ENCODE measurements at places on chromosomes 4 and X. TPM values are rescaled to one million over a fixed set of nuclear protein-coding genes. Genes with fewer than 3 reads are reported as not detected.
A peak's percentile ranks its signal among the peaks of the same experiment; 100 is the strongest.

- DNase-seq, result peak; percentile 0
These were observed 212.7 kb downstream of the SH3BGRL start for GRCh38 chrX:81414630-81415029.

DNA sequence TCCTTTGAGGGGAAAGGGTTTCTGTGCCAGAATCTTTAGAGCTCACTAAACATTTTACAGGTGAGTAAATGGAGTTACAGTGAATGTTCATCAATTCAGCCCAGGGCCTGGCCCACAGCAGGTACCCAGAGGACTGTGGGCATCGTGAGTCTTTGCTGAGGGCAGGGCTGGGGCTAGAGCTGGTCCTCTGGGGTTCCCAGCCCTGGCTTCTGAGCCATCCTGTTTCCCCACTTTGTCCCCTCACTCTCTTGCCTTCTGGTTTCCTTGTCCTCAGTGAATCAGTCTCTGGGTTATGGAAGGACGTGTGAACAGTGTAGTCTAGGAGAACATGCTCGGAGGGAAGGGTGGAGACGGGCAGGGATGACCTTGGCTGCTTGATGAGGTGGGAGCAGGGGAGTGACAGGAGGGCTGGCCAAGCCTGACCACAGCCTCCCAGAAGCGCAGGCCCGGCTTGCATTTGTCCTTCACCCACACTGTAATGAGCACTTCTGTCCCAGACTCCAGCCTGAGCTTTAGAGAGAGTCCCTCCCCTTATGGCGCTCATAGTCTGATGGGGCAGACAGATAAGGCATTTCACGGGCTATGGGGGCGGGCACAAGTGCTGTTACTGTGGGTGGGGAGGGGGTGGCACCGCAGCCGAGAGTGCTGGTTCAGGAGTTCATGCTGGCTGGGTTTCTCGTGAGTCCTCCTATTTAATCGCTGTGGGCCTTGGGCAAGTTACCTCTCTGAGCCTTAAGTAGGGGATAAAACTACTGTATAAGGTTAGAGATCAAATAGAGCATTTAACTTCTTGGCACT, 17.3 kb downstream of the TBC1D14 start:
- peak; percentile 69 for DNase-seq

DNA sequence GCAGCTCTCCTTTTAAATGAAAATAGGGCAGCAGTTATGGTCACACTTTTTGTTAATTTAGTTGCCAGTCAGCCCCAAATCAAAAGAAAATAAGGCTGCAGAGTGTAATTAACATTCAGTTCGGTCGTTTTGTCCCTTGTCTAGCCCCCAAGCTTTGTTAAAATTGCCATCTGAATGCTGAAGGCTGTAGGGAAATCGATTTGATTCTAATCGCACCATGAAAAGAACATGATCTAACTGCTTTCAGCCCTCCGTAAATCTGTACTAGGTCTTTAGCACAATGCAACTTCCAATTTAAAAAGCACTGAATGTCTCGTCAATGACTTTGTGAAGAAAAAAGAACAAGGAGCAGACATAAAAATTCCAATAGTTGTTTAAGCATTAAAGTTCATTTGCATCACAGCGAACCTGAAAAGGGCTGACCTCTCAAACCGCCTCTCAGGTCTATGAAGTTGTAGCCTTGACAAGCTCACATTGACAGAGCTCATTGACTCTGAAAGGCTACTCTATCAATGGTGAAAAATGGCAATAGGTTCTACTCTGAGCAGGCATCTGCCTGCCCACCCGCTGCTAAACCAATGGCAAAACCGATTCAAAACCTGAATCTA, 48.9 kb downstream of the CHIC2 start:
- no peak for DNase-seq

DNA sequence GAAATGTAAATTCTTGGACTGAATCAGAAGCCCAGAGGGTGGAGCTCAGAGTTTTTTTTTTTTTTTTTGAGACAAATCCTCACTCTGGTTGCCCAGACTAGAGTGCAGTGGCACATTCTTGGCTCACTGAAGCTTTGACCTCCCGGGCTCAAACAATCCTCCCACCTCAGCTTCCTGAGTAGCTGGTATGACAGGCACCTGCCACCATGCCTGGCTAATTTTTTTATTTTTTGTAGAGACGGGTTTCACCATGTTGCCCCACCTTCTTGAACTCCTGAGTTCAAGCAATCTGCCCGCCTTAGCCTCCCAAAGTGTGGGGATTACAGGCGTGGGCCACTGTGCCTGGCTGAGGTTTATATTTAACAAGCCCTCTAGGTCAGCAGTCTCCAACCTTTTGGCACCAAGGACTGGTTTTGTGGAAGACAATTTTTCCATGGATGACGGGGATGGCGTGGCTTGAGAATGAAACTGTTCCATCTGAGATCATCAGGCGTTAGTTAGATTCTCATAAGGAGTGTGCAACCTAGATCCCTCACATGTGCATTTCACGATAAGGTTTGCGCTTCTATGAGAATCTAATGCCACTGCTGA, 76.7 kb downstream of the FHIP1A start:
- peak; percentile 77 for DNase-seq

NSUN7 gene
- total RNA-seq, result 2.1 TPM

GRCh38 chrX:105273326-105273725, 52.8 kb upstream of the TEX13A start:
- DNase-seq, result no peak

OPHN1 gene
- total RNA-seq, result 12.5 TPM

PIN4 gene
- 14.1 TPM for total RNA-seq

CXCL11 gene
- total RNA-seq, result 1.2 TPM

DNA sequence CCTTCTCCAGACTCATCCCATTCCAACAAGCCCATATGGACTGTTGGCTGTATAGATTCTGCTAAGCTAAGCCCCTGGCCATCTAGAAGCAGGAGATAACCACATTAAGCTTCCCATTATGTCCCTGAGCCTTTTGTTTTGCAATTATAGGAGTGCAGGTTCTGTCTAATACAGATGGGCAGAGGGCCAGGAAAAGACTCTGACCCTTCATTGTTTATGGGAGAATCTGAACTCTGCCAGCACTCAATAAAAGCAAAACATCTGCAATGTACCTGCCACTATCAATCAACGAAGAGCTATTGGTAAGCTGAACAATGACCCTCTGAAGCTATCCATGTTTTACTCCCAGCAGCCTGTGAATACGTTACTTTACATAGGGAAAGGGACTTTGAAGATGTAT, 207.3 kb upstream of the CLNK start:
- no peak for DNase-seq

DNA sequence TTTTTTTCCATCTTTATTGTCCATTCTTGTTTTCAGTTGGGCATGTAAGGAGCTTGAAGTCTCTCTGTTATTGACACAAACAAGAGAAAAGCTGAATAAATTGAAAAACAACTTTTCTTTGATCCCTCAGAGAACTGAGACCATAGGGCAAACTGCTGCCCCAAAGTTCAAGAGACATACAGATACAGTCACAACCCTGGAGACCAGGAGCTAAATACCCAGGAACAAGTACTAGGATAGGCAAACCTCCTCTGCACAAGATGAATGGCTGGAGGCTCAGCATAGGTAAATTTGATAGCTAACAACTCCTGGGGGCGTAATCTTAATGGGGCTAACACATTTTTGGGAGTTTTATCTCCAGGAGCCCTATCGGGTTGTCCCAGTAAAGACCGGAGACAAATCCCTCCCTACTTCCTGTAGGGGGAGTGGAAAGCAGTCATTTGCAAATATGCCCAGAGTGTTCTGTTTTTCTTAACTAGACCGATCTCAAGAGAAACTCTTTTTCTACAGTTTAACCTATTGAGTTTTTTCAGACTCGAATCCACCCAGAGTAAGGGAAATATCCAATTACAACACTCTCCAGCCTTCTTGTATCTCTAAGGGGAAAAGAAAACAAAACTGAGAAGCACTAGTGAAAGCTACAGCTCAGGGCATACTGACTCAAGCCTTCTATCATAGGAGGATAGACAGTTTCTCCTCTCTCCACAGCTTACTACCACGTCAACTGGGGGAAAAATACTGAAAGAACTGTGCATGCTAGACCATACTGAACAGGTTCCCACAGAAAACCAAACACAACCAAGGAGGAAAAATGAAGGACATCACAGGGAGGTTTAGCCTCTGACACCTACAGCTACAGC, 23.1 kb downstream of the MAGEA8 start:
- peak; percentile 30 for DNase-seq

- DNase-seq, result no peak
These were observed 28.2 kb upstream of the CEP135 start for GRCh38 chr4:55920571-55920970.

TEC gene
- 6.1 TPM for total RNA-seq

DNA sequence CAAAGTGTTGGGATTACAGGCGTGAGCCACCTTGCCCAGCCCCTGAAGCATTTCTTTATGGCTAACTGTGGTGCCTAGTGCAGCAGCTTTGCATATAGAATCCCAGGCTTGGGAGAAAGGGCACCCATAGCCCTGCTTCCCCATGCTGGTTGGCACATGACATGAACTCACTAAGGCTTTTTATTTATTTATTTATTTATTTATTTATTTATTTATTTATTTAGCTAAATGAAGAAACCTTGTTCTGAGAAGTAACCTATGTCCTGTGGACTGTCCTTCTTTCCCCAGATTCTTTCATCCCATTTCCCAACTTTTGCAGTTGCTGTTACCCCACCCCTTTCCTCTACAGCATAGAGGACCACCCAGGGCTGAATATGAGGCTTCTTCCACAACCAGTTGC, 1.9 kb upstream of the GJB1 start:
- no peak for DNase-seq

NKRF gene
- 16.6 TPM for total RNA-seq

SYTL5 gene
- under 0.01 TPM for total RNA-seq

GLRA3 gene
- not detected for total RNA-seq

DNA sequence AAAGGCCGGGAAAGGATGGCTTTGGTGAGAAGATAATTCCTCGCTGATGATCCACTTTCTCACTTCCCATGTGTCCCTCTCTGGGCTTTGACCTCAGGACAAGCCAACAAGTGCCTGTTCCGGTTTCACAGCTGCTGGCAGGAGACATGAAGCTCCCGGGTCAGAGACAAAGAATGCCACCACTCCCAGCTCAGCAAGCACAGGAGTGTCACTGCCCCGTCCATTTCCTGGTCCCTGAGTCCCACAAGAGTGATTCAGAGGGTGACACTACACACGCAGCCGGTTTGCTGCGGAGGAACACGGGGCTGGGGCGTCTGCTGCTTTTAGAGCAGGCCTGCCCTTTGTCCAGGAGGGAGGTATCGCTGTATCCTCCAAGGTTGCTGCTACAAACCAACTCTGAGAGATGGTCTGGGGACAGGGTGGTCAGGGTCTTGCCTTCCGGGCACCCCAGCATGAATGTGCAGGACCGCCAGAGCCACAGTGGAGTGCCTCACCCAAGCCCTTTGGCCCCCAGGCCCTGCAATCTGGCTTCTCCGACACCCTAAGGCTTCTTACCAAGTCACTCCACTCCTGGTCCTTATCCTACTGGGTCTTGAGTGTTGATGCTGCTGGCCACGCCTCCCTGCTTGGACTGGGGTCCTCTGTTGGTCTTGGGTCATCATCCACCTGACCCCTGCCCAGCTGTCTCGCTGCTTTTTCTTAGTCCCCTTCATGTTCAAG, 49.5 kb downstream of the CPZ start:
- DNase-seq, result no peak

DCAF8L2 gene
- not detected for total RNA-seq

DMP1 gene
- total RNA-seq, result not detected

DNA sequence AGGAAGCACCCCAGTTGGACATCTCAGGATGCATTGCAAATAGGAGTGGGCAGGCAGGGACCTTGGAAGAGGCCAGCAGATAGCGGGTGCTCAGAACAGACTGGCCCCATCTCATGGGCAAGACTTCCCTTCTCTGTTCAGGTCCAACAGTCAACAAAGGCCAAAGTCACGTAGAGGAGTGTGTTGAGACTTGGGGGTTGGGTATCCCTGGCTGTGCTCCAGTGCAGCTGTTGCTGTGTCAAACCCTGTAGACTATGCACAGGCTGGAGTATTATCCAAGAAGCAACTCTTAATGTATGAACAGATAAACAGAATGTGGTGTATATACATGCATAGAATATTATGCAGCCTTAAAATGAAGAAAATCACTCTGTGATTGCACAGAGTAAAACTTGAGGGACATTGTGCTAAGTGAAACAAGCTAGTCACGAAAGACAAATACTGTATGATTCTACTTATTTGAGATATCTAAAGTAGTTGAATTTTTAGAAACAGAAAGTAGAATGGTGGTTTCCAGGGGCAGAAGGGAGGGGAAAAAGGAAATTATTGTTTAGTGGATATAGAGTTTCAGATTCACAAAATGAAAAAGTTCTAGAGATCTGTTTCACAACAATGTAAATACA, 192.1 kb upstream of the LCORL start:
- DNase-seq, result no peak

- no peak for DNase-seq
These were observed 130.8 kb upstream of the ACSL4 start for GRCh38 chrX:109863811-109864210.

DNA sequence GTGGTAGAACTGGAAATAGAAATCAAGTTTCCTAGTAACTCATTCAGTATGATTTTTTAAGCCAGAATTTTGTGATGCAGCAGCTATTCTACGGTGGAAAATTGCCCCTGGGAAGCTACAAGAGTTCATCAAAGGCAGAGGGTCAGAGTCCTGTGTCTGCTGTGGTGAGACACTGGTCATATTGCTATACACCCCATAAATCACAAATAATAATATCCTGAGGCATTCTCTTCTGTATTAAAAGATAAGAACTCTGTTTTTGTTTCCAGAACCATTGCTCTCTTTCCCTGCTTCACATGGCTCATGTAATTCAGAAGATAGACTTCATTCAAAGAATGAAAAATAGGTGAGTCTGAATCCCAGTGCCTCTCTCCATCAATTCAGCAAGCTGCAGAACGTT, 188.8 kb upstream of the NOCT start:
- no peak for DNase-seq

- peak; percentile 6 for DNase-seq
These were observed 925.6 kb downstream of the SH3BGRL start for GRCh38 chrX:82127228-82128123.

ATP8A1 gene
- 4.0 TPM for total RNA-seq

ITIH6 gene
- total RNA-seq, result not detected

NEUROG2 gene
- not detected for total RNA-seq

- DNase-seq, result no peak
These were observed 426.1 kb downstream of the MID1IP1 start for GRCh38 chrX:39227371-39227770.

GLRA2 gene
- 0.10 TPM for total RNA-seq

ZNF518B gene
- total RNA-seq, result 22.2 TPM

HERC5 gene
- total RNA-seq, result 5.7 TPM

- no peak for DNase-seq
These were observed 57.3 kb downstream of the RAP1GDS1 start for GRCh38 chr4:98318521-98318920.

HSFX4 gene
- not detected for total RNA-seq

ENPEP gene
- 21.9 TPM for total RNA-seq

DNA sequence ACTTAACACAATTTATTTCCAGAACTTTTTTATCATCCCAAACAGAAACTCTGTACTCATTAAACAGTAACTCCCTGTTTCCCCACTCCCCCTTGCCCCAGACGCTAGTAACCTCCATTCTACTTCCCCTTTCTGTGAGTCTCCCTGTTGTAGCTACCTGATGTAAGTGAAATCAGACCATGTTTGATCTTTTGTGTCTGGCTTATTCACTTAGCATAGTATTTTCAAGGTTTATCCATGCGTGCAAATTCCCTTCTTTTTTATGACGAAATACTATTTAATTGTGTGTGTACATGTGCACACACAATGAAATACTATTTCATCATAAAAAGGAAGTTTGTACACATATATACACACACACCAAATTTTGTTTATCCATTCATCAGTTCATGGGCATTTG, 5.2 kb downstream of the PKD2 start:
- DNase-seq, result peak; percentile 86

All from renal cortical epithelial cell (primary cell).